ENCODE measurements at places on chromosomes 16 and 17.

GRCh38 chr17:62782730-62783270 lies 25.3 kb downstream of the MARCHF10 start:
- DNase-seq = no peak

DNA sequence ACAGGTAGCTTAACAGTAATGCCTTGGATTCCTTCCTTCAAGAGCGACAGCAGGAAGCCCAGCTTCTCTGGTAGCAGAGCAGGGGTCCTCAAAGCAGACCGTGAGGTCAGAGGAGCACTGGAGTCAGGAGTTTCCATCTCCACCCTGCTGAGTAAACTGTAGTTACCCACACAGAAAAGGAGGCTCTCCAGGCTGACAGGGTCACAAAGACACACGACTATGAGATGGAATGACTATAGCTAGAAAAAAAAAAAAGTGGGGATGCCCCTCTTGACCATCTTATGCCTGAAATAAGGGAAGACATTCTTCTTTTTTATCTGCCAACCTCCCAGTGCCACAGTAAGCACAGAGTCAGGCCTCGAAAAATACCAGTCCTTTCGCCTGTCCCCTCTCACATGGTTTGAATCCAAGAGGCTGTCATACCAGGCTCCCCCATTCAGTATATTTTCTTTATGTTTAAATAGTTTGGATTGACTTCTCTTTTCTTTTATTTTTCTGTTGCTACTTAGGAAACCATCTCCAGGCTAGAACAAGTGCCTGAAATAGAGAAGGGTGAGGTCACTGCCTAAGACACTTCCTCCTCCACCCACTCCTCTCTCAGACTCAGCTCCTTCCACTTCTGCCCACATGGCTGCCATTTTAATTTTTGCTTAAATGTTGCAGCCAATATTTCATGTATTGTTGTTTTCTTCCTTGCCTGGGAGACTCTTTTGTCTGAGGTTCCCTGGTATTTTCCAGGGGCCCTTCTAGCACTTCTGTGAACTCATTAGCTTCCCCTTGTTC lies 707.4 kb downstream of the MAF start:
- no peak for DNase-seq

GRCh38 chr16:24737391-24737871 lies 8.0 kb downstream of the TNRC6A start:
- no peak for DNase-seq

DNA sequence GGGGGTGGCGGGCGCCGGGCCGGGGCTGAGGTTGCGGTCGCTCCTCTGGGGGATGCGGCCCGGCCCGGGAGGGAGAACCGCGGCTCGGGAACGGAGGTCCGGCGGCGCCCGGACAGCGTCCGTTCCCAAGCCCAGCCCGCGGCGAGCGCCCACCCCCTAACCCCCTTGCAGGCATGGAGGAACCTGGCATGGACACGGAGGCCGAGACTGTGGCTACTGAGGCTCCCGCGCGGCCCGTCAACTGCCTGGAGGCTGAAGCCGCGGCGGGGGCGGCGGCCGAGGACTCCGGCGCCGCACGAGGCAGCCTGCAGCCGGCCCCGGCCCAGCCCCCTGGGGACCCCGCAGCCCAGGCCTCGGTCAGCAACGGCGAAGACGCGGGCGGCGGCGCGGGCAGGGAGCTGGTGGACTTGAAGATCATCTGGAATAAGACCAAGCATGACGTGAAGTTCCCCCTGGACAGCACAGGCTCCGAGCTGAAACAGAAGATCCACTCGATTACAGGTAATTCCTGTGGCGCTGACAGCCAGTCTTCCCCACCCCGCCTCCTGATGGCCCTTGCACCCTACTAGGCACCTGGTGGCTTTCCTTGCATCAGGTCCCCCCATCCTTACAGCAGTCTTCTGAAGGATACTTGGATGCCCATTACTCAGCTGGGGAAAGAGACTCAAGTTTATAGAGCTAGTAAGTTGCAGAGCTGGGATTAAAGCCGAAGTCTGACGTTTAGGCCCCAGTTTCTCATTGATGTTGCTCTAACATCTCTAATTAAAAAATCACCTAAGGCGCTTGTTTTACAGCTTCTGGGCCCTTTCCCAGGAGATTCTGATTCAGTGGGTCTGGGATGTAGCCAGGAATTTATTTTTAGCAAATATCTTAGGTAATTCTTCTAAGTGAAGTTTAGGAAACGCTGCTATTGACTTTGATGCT lies 514 bp downstream of the UBFD1 start:
- no peak for DNase-seq

- no peak for DNase-seq
These were observed 42.7 kb downstream of the TIMM22 start for GRCh38 chr17:1039511-1040215.

DNA sequence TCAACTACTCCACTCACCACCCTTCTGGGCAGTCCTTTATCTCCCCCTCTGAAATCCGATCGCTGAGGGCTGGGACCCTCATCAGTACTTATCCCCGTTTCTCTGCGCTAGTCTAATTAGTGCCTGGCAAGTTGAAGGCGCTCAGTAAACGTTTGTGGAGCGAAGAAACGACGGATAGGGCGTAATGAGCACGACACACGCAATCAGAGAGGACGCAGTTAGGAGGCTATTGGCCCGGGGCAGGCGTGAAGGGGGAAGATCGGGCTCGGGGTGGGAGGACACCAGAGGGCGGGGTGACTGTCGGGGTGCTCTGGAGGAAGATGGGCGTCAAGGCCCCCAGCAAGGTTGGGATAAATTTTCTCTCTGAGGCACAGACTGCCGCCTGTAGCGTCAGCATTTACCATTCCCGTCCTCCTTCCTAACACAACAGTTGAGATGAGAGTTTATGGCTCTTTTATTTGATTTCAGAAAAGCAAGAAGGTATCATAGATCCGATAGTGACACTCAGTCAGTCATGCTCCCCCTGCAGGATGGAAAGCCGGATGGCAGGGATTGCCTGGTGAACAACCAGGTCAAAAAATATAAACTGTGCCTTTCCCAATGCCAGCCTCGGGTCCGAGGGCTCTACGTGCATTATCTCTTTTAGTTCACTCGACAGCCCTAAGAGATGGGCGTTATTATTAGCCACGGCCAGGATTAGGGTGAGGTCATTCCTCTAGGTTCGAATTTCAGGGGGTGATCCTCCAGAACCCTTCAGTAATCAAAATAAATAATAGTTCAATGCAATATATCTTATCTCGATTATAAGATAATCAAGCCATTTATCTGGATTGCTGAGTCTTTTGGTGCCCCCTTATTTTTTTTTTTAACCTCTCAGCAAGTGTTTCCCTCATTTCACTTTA lies 9.5 kb upstream of the ARL4D start:
- DNase-seq = peak; percentile 94

- no peak for DNase-seq
These were observed at the start of gene RAB34 for GRCh38 chr17:28717578-28718332. RAB34 (minus strand) TSS chr17:28717868; CDS start chr17:28717266, 602 bp downstream.

GRCh38 chr16:58236831-58237230 lies 38.9 kb upstream of the CSNK2A2 start:
- no peak for DNase-seq

- DNase-seq = peak; percentile 67
These were observed 148.2 kb downstream of the SNX29 start for GRCh38 chr16:12124742-12125141.

DNA sequence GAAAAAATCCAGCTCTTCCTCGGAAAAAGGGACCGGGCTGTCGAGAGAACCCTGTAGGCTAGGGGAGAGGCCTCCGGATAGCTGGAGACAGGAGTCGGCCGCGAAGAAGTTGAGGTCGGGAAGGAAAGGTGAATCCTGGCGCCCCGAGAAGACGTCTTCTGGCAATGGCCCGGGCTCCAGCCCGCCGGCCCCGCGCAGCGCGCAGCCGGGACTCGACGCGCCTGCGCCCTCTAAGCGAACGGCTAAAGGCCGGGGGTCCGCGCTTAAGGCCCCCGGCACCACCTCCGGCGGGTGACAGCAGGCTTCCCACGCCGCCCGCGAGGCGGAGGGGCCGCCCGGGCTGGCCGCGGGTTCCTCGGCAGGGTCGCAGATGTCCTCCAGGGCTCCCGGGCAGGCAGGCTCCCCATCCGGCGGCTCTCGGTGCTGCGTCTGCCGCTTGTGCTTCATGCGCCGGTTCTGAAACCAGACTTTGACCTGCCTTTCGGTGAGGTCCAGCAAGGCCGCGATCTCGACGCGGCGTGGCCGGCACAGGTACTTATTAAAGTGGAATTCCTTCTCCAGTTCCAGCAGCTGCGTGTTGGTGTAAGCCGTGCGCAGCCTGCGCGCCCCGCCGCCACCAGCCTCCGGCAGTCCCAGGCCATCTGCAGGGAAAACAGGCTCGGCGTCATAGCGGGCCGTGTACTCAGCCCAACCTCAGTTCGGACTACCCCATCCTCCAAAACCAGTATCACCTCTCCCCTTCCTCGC lies 1.6 kb downstream of the HOXB2 start:
- DNase-seq = no peak

- no peak for DNase-seq
These were observed 64.1 kb downstream of the RMI2 start for GRCh38 chr16:11409398-11409797.

DNA sequence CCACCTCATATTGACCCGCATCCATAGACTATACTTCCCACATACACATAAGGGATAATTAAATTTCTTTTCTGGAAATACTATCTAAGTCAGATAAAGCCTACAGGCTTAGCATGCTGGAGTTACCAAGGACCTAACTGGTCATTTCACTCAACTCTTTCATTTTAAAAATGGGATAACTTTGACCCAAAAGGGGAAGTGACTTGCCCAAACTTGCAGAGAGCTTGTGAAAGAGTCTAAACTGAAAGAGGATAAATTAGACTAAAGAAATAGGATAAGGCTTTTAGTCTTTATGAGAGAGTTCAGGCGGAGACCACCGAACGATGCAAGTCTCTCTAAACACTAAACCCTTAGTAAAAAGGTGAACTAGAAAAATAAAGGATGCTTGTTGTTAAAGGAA lies 3.9 kb upstream of the KRT33A start:
- DNase-seq = no peak

- DNase-seq = no peak
These were observed 119.3 kb upstream of the TOM1L1 start for GRCh38 chr17:54781389-54781788.

- DNase-seq = peak; percentile 44
These were observed 340.3 kb upstream of the CDH5 start for GRCh38 chr16:66026211-66026610.

DNA sequence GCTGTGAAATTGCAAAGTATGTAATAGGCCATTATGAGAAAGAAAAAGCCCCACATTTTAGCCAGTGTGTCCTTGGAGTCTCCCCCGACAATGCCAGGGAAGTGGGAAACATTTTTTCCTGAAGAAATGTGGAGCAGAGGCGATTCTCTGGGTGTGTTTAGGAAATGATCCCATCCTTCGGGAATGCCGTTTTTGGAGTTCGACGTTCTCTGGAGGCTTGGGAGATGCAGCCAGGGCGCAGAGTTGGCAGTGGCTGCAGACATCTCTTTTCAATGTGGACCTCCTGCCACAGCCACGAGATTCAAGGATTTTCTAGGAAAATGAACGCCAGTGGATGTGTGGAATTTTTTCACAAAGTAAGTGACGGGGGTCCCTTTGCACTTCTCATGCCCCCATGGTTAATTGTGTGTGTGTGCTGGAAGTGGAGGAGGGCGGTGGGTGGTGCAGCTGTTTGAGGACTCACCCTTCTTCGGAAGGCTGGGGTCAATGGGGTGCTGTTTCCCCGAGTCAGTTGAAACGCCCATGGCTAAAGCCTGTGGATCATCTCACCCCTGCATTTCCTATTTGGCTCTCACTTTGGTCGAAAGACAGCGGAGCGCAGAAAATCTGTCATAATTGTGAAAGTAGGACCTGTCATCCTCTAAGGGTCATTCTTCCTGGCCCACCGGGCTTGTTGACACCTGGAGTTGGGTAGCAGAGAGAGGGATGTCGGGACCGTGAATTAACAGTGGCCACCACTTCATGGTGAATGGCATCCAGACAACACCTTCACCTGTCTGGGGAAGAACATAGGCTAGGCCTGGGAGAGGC lies 73.2 kb downstream of the CMIP start:
- DNase-seq = no peak

Measured in Karpas-422 (cell line).